ENCODE measurements at places on chromosomes 5 and 9. TPM values are rescaled to one million over a fixed set of nuclear protein-coding genes. Genes with fewer than 3 reads are reported as not detected.

Gene VPS13A
- total RNA-seq, result 17.5 TPM

Gene UGT3A1
- not detected for total RNA-seq

Gene EGFL7
- 23.1 TPM for total RNA-seq

Gene SLC36A3
- not detected for total RNA-seq

Gene CLTA
- total RNA-seq, result 259 TPM

Gene HMMR
- total RNA-seq, result 74.6 TPM

Gene PPIC
- total RNA-seq, result 14.6 TPM

- H3K4me1 ChIP-seq, result no peaks in the 10 kb centered on the region
- no peaks in the 10 kb centered on the region for H3K27me3 ChIP-seq
- no peaks in the 10 kb centered on the region for H3K36me3 ChIP-seq
- H3K27ac ChIP-seq, result no peak overlapping the region
- no peak for DNase-seq
These were observed 5.5 kb upstream of the SCGB3A1 start for GRCh38 chr5:180596668-180597231.

- no peaks in the 10 kb centered on the region for H3K27me3 ChIP-seq
- H3K36me3 ChIP-seq, result no peaks in the 10 kb centered on the region
- no peak overlapping the region for H3K27ac ChIP-seq
- H3K4me1 ChIP-seq, result no peaks in the 10 kb centered on the region
These were observed 692.4 kb downstream of the MTRR start for GRCh38 chr5:8561224-8561840.

DNA sequence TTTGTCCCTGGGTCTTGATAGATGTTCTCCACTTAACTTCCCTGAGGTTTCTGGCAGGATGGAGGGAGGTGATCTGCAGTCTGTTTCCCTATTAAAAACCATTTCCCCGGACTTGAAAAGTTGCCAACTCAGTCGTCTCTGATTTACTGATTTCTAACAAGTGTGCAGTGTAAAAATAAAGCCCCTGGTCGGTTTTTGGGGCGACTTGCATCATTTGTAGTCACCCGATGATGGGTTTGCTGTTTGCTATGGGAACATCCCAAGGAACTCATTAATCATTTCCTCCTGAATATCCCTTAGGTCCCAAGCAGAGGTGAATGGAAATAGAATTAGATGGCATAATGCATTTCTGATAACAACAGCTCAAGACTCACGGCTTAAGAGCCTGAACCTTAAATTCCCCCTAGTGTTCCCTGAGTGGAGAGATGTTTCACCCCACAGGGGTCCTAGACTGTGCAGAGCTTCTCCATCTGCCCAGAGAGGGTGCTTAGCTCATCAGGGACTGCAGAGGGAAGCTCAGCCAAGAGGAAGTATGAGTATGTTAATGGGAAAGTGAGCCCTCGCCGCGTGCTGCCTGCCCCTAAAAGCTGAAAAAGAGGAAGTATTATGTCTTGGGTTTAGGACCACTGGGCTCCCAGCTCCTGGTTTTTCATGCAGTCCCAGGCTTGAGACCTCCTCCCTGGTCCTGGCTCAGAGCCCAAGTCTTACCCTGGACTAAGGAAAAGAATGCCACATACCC is 115.1 kb upstream of the DAP start:
- no peaks in the 10 kb centered on the region for H3K36me3 ChIP-seq
- peak overlapping the region; percentile 63 for H3K27ac ChIP-seq
- peaks cover 30% of the 10 kb centered on the region for H3K4me1 ChIP-seq
- DNase-seq, result peak; percentile 44

DNA sequence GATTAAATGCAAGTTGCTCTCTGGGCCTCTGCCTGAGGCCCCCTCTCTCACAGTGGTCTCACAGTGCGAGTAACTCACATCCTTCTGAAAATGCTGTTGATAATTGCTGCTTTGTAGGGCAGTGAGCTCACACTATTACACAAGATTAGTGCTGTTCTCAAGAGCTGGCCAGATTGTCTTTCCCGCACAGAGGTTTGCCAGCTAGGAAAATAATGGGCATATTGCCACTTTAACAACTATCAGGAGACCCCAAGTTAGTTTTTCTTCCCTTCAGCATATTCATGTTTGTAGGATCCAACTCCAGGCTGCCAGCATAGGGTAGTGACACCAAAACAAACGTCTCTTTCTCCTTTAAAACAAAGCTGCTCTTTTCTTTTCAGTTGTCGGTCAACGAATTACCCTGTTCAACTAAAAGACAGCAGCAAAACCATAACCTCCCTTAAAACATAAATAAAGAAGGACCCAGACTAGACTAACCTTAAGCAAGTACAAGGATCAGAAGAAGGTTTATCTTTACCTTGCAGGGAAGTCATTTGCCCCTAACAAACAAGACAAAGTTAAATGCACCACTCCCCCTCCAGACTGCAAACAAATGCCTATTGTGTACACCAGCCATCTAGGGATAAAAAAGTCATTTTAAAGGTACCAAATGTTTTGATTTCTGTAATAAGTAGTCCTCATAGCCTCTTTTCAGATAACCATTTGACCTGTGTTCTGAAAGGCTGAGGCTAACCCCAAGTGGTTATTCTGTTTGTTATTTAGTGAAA is 91.4 kb downstream of the VCAN start:
- peak overlapping the region; percentile 31 for H3K27ac ChIP-seq
- H3K4me1 ChIP-seq, result peaks cover 24% of the 10 kb centered on the region
- H3K36me3 ChIP-seq, result no peaks in the 10 kb centered on the region
- no peaks in the 10 kb centered on the region for H3K27me3 ChIP-seq
- no peak overlapping the region for H3K4me3 ChIP-seq

GRCh38 chr5:39400713-39401578 is 23.8 kb downstream of the DAB2 start:
- H3K27me3 ChIP-seq, result no peaks in the 10 kb centered on the region

DNA sequence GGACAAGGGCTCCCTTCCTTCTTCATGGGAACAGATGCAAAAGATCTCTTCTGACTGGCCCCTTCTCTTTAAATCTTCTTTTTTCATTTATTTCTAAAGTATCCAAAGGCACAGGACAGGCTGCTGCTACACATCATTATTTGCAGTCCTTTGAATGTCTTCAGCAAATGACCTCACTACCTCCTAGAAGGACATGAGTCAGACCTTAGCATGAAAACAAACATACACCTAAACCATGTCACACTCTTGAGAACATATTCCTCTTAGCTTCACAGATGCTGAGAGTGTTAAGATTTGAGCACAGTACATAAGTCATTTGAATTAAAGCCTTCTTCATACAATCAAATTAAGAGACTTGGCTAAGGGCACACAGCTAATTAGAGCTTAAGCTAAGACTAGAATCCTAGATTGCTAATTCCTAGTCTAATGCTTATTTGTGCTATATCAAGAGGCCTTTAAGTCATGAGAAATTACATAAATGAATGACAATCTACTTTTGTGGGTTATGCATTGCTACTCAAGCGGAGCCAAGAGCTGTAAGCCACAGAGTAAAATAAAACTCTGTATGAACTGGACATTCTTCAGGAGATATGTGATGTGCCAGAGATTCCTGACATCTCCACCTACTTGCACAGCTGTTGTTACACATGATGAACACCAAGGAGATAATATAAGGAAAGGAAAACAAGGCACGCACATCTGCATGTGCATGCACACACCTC is 109.1 kb upstream of the PTGER4 start:
- no peak overlapping the region for H3K4me3 ChIP-seq
- H3K4me1 ChIP-seq, result peaks cover 18% of the 10 kb centered on the region
- H3K36me3 ChIP-seq, result no peaks in the 10 kb centered on the region
- no peaks in the 10 kb centered on the region for H3K27me3 ChIP-seq
- DNase-seq, result peak; percentile 82
- peak overlapping the region; percentile 39 for H3K27ac ChIP-seq

- no peaks in the 10 kb centered on the region for H3K36me3 ChIP-seq
- no peaks in the 10 kb centered on the region for H3K4me1 ChIP-seq
These were observed 167.7 kb downstream of the CDH6 start for GRCh38 chr5:31361234-31361633.

- H3K4me3 ChIP-seq, result no peak overlapping the region
- no peak for DNase-seq
- no peak overlapping the region for H3K27ac ChIP-seq
- peaks cover 13% of the 10 kb centered on the region for H3K36me3 ChIP-seq
- peaks cover 12% of the 10 kb centered on the region for H3K4me1 ChIP-seq
- no peaks in the 10 kb centered on the region for H3K27me3 ChIP-seq
These were observed 34.8 kb downstream of the FGD3 start for GRCh38 chr9:92982130-92982529.

DNA sequence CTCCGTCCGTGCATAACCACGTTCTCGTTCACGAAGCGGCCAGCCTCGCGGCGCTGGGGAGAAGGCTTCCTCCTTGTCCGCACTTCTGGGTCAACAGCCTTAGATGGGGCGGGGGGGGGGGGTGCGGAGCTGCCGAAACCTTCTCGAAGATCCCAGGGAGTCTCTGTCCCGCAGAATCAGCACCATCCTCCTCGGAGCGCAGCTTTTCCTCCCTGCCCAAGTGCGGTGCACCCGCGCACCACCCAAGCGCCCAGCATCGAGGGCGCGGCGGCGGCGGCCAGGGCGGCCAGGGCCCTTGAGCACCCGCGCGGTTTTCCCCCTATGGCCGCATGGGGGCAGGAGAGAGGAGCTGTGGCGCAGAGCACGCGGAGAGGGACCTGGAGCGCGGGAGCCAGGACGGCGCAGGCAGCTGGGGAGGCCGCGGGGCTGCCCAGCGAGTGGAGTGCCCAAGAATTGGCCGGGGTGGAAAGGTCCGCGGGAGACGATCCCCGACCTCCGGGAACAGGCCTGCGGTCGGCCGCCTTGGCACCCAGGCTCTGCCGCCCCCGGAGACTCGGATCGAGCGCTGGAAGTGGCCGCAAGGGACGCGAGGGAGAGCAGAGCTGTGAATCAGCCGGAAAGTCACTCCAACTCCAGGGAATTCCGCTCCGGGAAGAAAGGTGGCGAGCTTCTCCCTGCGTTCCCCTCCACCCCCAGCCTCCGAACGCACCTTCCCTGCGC is 43.1 kb downstream of the TMEM174 start:
- H3K36me3 ChIP-seq, result no peaks in the 10 kb centered on the region
- peak overlapping the region; percentile 68 for H3K4me3 ChIP-seq
- H3K4me1 ChIP-seq, result no peaks in the 10 kb centered on the region

DNA sequence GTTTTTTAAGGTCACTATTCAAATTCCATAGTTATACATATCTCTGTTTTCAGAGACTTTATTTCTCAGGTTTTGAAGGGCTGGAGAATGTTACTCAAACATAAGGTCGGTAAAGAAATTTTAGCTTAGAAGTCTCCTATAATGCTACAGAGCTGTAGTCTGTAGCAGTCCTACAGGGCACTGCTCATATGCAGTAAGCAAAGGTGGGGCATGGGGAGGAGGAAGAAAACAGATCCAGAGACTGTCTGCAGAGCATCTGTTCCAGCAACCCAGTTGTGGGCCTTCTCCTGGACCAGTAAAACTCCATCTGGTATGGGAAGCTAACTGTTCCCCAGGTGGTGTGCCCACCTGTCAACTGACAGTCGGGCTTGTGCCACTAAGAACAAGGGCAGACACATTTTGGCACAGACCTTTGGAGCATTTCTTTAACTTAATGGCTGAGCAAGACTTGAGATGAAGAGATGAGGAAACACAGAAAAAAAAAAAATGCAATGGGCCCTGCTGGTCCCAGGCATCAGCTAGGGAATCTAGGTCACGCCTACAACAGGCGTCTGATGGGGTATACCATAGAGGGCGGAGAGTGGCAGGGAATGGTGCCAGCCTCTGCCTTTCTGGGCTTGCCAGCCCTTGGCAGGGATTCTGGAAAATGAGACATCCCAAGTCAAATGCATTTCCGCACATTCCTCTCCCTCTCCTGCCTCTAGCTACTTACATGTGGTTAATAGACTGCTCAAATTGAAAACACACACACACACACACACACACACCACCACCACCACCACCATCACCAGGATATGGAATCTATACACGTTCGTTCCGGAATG is 218.9 kb downstream of the ARL15 start:
- H3K27ac ChIP-seq, result no peak overlapping the region
- no peak overlapping the region for H3K4me3 ChIP-seq
- H3K36me3 ChIP-seq, result no peaks in the 10 kb centered on the region
- no peak for DNase-seq

- no peak for DNase-seq
- no peaks in the 10 kb centered on the region for H3K4me1 ChIP-seq
- no peaks in the 10 kb centered on the region for H3K27me3 ChIP-seq
- H3K27ac ChIP-seq, result no peak overlapping the region
- H3K36me3 ChIP-seq, result no peaks in the 10 kb centered on the region
- H3K4me3 ChIP-seq, result no peak overlapping the region
These were observed 12.6 kb upstream of the NANS start for GRCh38 chr9:98043915-98044314.

- no peak overlapping the region for H3K27ac ChIP-seq
- peaks cover 82% of the 10 kb centered on the region for H3K27me3 ChIP-seq
- no peak overlapping the region for H3K4me3 ChIP-seq
- H3K4me1 ChIP-seq, result no peaks in the 10 kb centered on the region
- DNase-seq, result peak; percentile 24
These were observed 726.1 kb upstream of the WWC1 start for GRCh38 chr5:167565189-167565954.

- no peak overlapping the region for H3K27ac ChIP-seq
- H3K36me3 ChIP-seq, result no peaks in the 10 kb centered on the region
- DNase-seq, result no peak
- H3K4me3 ChIP-seq, result no peak overlapping the region
- H3K4me1 ChIP-seq, result no peaks in the 10 kb centered on the region
These were observed 17.8 kb downstream of the DMRT1 start for GRCh38 chr9:859251-859650.

DNA sequence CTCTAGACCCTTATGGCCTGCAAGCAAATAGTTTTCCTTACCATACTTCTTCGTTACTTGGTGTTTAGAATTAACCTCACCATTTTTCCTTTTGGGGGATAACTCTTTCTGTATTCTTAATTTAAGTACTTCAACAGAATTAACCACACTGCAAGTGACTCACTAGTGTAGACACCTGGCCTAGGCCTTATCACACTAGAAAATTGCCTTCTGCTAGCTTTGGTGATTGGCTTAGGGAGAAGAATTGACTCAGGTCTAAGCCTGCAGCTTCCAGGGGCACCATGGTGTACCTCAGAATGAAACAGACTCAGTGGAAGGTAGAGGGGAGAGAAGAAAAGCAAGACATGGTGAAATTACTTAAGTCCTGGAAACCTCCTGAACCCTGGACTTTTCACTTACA is 112.8 kb upstream of the HMHB1 start:
- no peak overlapping the region for H3K4me3 ChIP-seq
- DNase-seq, result no peak
- no peak overlapping the region for H3K27ac ChIP-seq
- no peaks in the 10 kb centered on the region for H3K36me3 ChIP-seq
- H3K4me1 ChIP-seq, result no peaks in the 10 kb centered on the region

DNA sequence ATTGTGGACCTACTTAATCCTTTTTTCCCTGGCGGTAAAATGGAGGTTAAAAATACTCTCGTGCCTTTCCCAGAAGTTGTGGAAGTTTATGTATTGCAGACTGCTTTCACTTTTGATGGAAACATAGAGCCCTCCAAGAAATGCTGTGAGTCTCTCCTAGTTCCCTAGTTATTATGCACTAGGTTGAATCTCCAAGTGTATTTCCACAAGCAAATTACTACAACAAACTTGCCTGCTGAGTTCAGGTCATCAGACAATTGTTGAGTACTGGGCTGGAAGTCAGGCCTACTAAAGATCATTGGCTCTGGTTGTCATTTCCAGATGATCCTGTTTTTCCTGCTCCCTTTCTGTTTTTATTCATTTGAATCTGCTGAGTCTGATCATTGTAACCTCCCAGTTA is 104.1 kb downstream of the CD180 start:
- peaks cover 20% of the 10 kb centered on the region for H3K4me1 ChIP-seq
- no peak overlapping the region for H3K27ac ChIP-seq
- H3K27me3 ChIP-seq, result no peaks in the 10 kb centered on the region

GRCh38 chr9:127219520-127219919 is 45.1 kb upstream of the GARNL3 start:
- H3K27ac ChIP-seq, result no peak overlapping the region
- H3K27me3 ChIP-seq, result no peaks in the 10 kb centered on the region
- DNase-seq, result no peak
- H3K4me1 ChIP-seq, result peaks cover 4% of the 10 kb centered on the region
- H3K36me3 ChIP-seq, result no peaks in the 10 kb centered on the region
- H3K4me3 ChIP-seq, result no peak overlapping the region
